ENCODE measurements at places on chromosomes 7 and 10.

DNA sequence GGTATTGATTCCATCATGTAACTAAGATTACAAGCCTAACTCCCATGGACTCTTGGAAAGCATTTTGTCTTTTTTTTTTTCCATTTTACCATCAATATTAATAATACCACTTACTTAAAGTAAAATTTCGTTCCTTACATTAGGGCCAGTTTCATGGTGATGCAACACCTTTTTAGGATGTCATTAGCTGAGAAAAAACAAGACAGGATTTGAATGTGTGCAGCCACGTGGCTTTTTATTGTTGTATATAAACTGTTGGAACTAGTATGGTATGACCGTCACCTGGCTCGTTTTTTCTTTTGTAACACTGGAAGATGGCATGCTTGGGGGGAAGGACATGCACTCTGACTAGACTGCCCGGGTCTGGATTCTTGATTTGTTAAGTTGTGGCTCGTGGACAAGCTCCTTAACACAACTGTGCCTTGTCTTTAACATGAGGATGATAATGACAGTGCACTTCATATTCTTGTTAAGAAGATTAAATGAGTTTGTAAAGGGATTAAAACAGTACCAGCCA, 42.1 kb downstream of the ARHGAP21 start:
- no peak for DNase-seq

- no peak for DNase-seq
Observed at GRCh38 chr7:107622429-107622828, 38.2 kb upstream of the SLC26A4 start.

DNA sequence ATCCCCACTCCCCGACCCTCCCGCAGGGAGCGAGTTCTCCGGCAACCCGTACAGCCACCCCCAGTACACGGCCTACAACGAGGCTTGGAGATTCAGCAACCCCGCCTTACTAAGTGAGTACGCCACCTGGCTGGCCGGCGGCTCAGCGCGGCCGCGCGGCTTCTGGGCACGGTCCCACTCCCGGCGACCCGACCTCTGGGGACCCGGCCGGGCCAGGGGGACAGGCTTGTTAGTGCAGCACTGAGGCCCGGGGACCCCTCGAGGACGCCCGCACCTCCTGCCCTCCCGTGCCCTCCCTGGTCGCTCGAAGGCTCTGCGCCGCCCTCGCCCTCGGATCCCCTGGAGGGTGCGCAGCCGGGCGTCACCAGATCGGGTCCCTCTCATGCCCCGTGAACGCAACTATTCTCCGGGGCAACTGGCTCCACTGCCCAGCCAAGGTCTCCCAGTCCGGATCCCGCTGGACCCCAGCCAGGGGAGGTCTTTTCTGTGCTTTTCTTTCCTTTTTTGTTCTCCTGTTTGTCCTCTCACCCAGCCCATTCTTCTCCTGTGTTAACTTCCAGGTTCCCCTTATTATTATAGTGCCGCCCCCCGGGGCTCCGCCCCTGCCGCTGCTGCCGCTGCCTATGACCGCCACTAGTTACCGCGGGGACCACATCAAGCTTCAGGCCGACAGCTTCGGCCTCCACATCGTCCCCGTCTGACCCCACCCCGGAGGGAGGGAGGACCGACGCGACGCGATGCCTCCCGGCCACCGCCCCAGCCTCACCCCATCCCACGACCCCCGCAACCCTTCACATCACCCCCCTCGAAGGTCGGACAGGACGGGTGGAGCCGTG, 81.8 kb downstream of the PAX2 start:
- no peak for DNase-seq

- no peak for DNase-seq
Observed at GRCh38 chr10:69807122-69807521, 5.4 kb downstream of the COL13A1 start.

GRCh38 chr7:87450706-87451105, 24.8 kb downstream of the ABCB4 start:
- DNase-seq = no peak

- DNase-seq = no peak
Observed at GRCh38 chr10:60446851-60447250, 57.2 kb upstream of the ANK3 start.

- no peak for DNase-seq
Observed at GRCh38 chr7:112648781-112649180, 141.4 kb downstream of the TMEM168 start.

DNA sequence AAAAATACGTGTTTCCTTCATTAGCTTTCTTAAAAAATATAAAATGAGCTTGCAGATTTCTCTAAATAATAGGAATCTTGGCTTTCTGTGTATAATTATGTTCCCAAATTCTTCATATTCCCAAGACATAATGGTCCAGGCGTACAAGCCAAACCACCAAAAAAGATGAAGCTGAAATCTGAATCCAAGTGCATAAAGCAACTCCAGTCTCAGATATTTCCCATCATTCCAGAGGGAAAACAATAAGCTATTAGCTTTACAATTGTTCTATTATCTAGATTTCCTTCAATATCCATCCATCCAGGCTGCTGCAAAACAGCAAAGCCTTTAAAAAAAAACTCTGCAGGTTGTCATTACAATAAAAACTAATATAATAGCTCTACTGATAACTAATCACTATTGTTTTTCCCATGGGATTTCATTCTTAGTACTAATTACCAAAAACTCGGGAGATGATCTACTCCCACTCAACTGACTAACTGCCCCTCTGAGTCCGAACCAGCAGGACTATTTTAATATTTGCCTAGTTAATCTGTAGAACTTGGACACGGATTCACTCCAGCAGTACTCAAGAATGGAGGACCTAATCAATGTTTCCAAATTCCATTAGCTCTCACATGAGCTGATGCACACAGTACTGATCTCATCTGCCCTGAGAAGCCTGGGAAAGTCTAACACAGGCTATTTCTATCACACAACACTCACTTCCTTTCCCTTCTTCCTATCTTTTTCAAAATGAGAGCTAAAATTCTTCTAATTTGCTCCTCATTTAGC, 108.9 kb upstream of the ASAH2 start:
- DNase-seq = no peak

All from esophagus squamous epithelium (tissue), 5 donors.